Effector CD4-positive, alpha-beta T cell (primary cell): ENCODE measurements at places on chromosomes 5 and 9.
A peak's percentile ranks its signal among the peaks of the same experiment; 100 is the strongest.

GRCh38 chr5:114184006-114184405 is 177.9 kb upstream of the KCNN2 start:
- DNase-seq, result no peak

DNA sequence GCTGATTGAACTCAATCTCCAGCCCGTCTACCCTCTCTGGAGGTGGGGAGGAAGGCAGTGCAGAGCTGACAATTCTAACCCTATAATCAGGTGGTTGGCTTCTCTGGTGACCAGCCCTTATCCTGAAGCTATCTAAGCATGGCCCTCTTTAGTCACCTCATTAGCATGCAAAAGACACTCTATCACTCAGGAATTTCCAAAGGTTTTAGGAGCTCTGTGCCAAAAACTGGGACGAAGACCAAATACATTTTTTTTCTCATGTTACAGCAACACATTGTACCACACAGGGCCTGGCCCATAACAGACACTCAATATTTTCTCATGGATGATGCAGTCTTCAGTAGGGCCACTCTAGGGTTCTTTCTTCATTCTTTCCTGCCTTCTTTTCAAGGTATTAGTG is 118.8 kb upstream of the VLDLR start:
- DNase-seq, result no peak

DNA sequence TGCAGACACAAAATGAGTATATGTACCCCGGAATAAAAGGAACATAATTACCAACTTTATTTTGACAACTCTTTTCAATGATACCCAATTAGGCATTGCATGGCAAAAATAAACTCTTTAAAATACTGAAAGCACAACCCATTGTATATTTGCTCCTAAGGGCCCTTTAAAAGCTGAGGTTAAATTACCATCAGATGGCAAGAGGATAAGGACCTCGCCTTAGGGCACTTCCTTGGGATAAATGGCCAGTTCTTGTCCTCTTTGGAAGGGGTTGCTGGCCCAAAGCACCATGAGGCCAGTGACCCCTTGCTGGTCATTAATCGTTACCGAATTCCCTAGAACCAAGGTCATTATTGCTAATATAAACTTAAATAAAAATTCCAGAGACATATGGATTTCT is 46.0 kb downstream of the EBF1 start:
- DNase-seq, result no peak

- DNase-seq, result no peak
Observed at GRCh38 chr9:99181621-99182020, 40.1 kb downstream of the ALG2 start.

- DNase-seq, result no peak
Observed at GRCh38 chr9:15640121-15640520, 87.3 kb downstream of the CCDC171 start.

DNA sequence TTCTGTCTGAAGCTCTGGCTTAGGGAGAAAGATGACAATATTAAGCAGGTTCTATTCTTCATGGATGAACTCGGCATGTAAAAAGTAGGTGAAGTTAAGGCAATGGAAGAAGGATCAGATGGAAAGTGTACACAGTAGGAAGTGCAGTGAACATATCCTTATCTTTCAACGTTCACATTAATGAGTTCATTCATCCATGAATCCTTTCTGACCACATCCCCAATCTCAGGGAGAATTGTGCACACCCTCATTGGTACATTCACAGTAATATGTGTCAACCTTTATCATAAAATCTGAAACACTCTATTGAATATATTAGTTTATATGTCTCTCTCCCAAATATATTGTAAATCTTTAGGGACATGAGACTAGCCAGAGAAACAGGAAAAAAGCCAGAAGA is 5.5 kb downstream of the GIN1 start:
- no peak for DNase-seq

GRCh38 chr9:92008041-92008440 is 58.0 kb upstream of the ROR2 start:
- no peak for DNase-seq

DNA sequence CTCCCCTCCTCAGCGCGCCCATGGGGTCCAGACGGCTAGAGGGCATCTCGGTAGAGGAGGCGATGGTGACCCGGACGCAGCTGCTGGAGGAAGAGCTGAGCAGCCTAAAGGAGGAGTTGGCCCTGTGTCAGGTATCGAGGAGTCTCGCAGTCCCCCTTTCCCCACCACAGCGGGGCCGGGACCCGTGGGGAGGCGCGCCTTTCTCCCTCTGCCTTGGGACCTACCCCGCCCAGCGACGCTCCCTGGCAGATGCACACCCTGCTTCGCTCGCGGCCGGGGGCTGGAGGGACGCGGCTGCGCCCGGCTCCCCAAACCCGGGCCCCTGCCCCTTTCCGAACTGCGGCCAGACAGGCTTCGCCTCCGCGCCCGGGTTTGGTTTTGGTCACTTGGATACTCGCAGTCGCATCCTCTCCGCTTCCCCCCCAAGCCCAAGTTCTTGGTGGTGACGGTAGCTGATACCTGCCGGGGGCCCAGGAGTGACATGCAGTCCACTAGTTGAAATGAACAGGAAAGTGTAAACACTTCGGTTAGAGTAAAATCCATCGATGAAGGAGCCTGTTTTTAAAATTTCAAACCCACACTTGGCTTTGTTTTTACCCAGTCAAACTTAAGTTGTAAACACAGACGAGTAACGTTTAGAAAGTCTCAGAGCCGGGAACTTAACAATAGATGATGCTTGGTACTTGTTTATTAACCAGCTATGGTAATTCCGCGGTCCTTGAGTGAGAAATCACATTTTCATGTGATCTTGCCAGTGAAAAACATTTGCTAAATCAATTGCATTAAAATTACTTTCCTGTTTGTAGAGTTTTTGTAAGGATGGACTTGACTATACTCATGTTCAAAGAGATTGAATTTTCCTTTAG is 688 bp downstream of the CNTLN start:
- no peak for DNase-seq

- no peak for DNase-seq
Observed at GRCh38 chr9:19788614-19789271, at the start of gene SLC24A2. TSS of gene SLC24A2 (minus strand) at chr9:19789037.

DNA sequence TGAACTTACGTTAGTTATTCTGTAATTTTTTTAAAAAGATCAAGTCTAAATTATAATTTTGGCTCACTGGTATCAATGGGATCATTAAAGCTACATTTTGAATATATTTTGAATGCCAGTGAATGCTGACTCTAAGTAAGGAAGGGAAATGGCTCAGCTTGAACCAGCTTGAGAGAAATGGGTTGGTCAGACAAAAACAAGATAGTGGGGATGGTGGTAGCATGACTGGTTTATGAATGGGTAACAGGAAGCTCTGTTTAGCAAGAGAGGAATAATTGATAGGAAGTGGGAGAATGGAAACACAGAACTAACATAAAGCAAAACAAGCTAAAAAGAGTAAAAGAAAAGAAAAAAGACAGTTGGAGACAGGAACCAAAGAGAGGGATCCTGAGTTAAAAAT is 220.2 kb downstream of the ADAMTS6 start:
- no peak for DNase-seq

- DNase-seq, result no peak
Observed at GRCh38 chr5:7897014-7897600, 28.2 kb downstream of the MTRR start.

DNA sequence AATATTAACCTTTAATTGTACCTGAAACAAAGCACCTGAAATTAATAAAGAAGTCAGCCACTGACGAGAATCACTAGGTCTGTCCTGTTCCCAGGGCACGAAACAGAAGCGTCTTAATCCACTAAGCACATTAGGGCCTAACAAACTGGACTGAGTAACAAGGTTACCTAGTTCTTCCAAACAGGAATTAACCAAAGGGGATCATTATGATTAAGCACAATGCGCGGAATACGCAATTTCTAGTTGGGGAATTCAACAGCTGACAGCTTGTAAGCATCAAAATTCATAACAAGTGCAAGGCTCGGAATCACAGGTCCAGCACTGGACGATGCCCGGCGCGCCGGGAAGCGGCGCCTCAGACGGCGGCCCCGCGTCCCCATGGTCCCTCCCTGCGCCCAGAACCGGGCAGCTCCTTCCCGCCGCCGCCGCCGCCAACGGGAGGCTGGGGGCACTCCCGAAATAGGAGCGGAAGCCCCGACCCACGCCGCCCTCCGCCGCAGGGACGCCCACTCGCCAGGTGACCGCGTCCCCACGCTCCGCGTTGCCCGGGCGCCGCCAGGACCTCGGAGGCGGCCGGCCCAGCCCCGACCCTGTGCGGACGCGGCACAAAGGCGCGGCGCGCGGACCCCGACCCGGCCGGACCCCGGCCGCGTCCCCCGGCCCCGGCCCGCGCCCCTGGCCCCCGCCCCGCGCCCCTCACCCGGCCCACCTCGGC is 898 bp downstream of the CAMSAP1 start:
- no peak for DNase-seq

GRCh38 chr9:36560771-36561170 is 11.9 kb upstream of the MELK start:
- DNase-seq, result no peak

GRCh38 chr5:37836592-37837413 is 3.0 kb downstream of the GDNF start:
- no peak for DNase-seq

- no peak for DNase-seq
Observed at GRCh38 chr5:39466846-39467245, 42.1 kb upstream of the DAB2 start.

- no peak for DNase-seq
Observed at GRCh38 chr5:165859251-165859650, 2353.8 kb downstream of the MAT2B start.

- no peak for DNase-seq
Observed at GRCh38 chr5:59279979-59280378, 613.5 kb downstream of the PDE4D start.

- DNase-seq, result no peak
Observed at GRCh38 chr5:34496260-34496691, 159.9 kb upstream of the RAI14 start.

DNA sequence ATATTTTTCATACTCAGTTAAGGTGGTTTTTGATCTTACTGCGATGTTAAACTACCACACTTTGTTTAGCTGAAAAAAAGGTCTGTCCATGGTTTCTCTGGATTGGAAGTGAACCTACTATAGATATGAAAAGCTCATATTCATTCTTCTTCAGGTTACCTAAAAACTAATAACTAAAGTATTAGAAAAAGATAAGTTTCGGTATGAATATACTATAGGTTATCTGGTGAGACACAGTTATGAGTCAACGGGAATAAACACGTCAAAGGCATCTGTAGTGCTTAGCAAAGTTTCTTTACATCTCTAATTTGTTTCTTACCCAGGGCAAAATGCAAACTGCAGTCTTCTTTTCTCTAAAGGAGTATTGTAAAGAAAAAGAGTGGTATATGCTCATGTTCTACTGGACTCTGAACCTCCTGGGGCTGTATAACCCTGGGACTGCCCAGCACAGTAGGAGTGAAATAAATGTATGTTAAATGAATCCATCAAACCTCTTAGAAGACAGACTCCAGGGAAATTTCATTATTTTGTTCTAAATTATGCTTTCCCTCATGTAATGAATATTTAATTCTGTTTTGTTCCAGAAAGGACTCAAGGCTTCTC is 521.9 kb downstream of the PDE4D start:
- no peak for DNase-seq

DNA sequence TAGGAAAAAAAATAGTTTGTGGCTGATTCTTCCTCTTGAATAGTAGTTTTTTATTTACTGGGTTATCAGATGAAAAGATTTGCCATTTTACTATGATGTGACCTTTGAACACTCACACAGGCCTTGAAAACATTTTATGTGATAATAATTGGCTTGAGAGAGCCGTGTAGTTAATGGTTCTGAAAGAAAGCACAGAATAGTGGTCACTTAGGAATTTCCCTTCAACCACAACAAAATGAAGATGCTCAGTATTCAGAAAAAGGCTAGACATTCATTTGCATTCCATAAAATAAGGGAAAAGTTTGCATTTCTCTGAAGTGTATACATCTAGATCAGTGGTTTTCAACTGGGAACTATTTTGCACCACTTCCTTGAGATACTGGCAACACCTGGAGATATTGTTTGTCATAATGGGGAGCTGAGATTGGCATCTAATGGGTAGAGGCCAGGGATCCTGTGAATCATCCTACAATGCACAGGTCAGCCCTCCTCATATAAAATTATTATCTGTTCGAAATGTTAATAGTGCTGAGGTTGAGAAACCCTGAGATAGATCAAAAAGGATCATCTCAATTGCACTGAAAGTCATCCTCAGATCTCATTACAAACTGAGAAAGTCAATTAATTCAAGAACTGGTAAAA is 446.4 kb upstream of the CCNG1 start:
- no peak for DNase-seq

GRCh38 chr9:134374301-134375010 is 48.2 kb downstream of the RXRA start:
- no peak for DNase-seq

GRCh38 chr9:91315191-91315590 is 46.5 kb downstream of the AUH start:
- DNase-seq, result no peak

GRCh38 chr5:112684121-112684520 is 53.6 kb upstream of the APC start:
- DNase-seq, result no peak

DNA sequence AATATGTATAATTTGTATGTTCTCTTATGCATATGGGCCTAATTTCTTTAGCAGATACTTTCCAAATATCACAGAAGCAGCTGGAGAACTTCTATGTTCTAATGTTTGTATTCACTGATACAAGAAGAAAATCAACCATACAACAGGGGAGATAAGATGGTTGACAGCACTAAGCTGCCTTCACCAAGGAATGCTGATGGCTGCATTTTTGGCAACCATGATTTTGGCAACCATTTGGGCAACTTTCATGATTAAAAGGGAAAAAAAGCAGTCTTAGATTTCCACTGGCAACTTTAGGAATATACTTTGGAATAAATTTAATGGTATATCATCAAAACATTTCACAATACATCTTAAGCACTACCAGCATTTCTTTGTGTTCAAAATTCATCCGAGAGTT is 740.3 kb upstream of the CDH6 start:
- no peak for DNase-seq

DNA sequence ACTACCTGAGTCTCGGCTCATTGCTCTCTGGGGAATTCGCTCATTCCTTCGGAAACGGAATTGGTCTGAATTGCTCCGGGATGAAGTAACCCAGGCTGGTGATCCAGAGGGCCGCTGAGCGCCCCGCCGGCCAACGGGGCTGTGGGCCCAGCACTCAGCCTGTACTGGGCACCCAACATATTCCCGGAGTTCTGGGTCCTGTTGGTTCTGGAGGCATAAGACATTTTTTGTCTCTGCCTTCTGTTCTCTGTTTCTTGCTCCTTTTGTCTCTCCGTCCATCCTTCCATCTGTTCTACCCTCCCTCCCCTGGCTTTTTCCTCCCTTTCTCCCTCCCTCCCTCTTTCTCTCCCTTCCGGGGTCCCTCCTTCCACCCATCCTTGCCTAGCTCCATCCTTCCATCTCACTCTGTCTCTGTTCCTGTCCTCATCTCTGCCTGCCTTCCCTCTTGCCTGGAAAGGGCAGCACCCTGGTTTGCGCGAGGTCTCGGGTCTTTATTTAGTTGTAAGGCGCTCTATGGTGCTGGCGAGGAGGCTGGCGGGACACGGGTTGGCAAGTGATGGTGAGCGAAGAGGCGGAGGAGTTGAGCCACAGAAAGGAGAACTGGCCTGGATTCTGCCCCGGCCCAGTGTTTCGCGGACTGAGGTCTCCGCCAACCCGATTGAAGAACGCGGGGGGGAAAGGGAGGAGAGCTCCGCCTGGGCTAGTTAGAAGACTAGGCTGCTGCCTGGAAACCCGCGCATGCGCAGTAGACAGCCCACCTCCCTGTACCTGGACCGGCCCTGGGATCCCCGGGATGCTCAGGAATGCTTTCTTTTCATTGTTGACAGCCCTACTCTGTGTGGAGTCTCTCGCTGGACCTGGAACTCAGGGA is 1468.0 kb downstream of the FOXD4L5 start:
- DNase-seq, result peak; percentile 48
